GM10248 (cell line): ENCODE measurements at places on chromosomes 3 and 15.

DNA sequence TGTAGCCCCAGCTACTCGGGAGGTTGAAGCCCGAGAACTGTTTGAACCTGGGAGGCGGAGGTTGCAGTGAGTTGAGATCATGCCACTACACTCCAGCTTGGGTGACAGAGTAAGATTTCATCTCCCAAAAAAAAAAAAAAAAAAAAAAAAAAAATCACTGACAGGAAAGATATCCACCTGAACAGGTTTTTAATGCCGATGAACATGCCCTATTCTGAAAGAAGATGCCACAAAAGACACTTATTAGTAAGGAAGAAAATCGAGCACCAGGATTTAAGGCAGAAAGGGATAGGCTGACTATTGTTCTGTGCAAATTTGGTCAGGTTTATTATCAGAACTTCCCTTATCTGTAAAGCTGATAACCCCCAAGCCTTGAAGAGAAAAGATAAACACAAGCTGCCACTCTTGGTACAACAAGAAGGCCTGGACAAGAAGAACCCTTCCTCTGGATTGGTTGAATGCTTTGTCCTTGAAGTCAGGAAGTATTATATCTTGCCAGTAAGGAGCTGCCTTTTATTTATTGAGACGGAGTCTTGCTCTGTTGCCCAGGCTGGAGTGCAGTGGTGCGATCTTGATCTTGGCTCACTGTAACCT is 2.7 kb upstream of the PARP16 start:
- no peak for DNase-seq

- no peak for DNase-seq
These were observed 339.7 kb upstream of the NR2F2 start for GRCh38 chr15:95990833-95991232.

DNA sequence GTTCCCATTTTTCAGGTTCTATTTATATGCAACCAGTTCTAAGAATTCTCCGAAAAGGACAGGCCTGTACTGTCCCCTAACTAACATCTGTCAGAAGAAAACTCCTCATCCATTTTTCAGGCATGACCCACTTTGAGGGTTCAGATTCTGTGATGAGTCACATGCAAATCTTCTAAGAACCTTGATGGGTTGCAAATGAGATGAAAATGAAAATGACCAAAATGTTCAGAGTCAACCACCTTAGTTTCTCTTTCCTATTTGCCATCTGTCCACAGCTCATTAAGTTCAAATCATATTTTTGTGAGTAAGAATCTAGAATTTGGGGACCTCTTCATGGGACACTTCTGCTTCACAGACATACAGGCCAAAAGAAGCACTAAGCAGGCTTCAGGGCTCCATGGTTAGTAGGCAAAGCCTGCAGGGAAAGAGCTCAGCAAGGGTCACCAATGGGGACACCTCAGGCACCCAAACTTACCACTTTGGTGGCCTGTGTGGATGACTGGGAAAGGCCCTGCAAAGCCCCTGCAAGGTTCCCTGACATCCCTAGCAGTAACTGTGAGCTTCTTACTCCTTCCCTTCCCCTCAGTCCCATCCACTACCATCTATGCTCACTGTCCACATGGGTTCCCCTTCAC is 122.0 kb downstream of the WDR76 start:
- peak; percentile 46 for DNase-seq

GRCh38 chr3:100289339-100289738 is 28.5 kb downstream of the TBC1D23 start:
- no peak for DNase-seq

DNA sequence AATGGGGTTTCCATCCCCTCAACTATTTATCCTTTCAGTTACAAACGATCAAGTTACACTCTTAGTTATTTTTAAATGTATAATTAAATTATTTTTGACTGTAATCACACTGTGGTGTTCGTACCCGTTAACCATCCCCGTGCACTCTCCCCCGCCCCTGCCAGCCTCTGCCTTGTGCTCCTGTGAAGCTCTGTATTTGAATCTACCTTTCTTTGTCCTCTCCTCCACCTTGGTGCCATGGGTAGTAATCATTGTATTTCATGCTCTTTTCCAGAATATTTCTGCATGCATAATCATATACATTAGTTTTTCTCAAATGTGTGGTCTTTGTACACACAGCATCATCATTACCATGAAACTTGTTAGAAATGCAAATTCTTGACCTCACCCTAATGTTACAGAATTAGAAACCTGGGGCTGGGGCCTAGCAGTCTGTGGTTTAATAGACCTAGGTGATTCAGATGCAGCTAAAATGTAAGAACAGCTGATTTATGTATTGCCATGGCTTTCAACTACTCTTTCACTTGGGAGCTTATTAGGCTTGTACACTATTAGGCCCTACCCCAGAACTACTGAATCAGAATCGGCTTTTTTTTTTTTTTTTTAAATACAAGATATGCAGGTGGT is 91.5 kb downstream of the STT3B start:
- DNase-seq, result no peak

- DNase-seq, result no peak
These were observed 12.4 kb downstream of the CISH start for GRCh38 chr3:50599115-50599715.

GRCh38 chr3:184737063-184737462 is 25.2 kb upstream of the MAGEF1 start:
- DNase-seq, result no peak

DNA sequence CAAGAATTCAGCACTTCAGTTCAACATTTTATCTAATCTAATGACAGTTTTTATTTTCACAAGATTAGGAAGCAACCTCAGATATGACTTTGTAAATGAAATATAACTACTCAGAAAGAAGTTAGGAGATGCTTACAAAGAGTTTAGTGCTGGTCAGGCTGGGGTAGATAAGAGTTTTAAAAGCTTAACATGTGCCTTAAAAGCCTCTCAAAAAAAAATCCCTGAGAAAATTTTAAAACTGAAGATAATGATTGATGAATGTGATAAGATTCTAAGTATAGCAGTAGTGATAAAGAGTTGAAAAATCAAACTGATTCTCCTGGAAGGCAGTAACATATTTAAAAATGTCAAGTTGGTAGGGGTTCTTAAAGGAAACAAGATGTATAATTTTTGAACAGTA is 478.2 kb downstream of the NLGN1 start:
- DNase-seq, result no peak

- DNase-seq, result no peak
These were observed 55.6 kb downstream of the MAGI1 start for GRCh38 chr3:65983100-65983499.

DNA sequence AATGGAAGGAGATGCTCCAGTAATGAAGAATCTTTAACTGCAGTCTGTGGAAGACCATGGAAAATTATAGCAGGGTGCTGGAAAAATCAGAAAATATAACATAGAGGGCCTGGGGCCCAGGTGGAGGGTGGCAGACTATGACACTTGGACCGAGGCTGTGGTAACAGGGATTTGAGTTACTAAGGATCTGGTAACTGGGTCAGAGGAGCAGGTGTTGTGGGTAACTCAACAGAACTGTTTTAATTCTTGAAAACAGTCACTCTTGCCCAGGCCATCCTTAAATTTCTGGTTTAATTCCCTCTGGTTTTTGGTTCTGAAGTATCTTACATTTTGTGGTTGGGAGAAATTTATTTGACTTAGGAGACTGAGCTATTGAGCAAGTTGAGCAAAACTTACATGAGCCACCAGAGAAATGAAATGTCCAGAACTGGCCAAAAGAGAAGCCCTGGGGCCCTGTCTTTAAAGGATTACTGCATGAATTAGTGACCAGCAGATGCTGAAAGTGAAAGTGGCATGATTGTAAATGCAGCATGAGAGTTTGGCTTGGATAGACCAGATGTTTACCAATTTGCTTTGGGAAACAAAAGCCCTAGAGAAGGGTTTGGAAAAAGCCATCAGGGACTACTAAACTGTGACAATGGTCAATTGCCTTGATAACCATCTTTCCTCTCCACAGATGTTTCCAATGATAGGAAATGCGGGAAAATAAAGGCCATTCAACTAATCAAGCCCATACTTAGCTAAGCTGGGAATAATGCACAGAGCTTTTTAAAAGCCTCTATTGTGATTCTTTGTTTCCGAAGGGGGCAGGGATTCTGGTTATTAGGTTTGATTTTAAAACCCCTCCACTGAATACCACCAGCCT is 374.9 kb upstream of the TGFBR2 start:
- DNase-seq, result no peak

DNA sequence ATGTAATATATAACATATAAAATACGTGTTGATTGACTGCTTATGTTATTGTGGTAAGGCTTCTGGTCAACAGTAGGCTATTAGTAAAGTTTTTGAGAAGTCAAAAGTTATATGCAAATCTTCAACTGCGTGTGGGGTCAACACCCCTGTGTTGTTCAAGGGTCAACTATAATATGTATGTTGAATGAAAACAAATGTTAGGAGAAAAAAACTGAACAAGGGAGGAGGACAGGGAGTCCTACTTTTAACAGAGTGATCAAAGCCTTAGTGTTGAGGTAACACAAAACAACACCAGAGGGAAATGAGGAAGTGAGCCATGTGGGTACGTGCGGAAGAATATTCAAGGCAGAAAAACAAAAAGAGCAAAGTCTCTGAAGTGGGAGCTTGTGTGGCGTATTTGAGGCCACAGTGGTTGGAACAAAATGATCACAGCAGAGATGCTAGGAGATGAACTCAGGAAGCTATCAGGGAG is 62.5 kb downstream of the SFMBT1 start:
- DNase-seq, result peak; percentile 71

- no peak for DNase-seq
These were observed 23.9 kb upstream of the AP4E1 start for GRCh38 chr15:50884540-50884939.

GRCh38 chr3:5149306-5149880 is 27.3 kb downstream of the ARL8B start:
- no peak for DNase-seq

DNA sequence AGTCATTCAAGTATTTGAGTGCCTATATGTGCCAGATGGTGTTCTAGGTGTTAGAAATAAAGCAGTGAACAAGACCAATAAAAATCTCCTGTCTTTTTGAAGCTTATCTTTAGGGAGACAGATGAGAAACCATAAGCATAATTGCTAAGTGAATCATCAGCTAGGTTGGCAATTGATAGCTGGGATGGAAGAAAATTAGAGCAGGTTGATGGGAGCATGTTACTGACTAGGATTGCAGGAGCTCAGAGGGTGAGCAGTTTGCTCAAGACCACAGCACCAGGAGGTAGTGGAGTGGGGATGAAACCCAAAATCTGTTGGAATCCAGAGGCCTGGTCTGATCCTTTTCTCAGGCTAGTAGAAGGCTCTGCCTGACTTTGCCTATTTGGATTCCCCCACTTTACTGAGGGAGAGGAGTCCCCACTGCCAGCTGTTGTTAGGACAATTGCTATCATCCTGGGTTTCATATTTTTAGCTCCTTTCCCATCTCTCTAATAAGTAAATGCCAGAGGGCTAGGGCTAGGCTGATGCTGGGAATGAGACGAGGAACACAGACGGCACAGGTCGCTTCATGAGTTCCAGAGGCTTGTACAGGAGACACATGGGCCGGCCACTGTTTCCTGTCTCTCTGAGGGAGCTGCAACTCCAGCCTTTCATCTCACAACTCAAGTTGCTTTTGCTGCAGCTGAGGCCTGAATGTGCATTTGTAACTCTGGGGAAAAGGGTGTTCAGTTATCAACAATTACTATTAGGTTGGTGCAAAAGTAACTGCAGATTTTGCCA is 102.9 kb downstream of the CACNA1D start:
- DNase-seq, result no peak

DNA sequence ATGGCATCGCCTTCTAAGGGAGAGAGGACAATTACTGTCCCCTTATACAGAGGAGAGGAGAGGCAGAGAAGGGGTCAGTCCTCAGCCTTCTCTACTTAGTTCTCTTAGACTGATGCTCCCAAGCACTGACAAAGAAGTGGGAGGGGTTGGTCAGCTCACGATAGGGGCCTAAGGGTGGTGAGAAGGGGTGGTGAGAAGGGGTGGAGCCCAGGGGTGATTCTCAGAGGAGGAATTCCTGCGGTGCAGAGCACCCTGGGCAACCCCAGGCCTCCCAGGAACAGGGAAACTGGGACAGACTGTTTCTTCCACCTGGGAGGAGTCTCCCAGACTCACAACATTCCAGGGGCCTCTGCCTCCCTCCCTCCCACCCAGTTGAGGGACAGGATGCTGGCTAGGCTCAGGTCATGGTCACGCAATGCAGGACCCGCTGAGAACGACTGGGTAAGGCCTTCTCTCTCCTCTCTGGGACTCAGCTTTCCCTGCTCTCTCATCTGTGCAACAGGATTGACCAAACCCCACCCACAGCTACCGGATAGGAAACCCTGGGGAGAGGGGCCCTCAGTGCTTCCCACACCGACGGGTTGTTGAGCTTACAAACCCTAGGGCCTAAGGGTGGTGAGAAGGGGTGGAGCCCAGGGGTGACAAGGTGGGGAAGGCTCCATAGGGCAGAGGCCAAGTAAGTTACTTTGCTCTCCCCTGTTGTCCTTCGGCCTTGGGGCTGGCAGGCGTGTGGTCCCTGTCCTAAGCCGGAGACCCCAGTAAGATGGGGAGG is 1.5 kb downstream of the TPRA1 start:
- DNase-seq, result no peak

DNA sequence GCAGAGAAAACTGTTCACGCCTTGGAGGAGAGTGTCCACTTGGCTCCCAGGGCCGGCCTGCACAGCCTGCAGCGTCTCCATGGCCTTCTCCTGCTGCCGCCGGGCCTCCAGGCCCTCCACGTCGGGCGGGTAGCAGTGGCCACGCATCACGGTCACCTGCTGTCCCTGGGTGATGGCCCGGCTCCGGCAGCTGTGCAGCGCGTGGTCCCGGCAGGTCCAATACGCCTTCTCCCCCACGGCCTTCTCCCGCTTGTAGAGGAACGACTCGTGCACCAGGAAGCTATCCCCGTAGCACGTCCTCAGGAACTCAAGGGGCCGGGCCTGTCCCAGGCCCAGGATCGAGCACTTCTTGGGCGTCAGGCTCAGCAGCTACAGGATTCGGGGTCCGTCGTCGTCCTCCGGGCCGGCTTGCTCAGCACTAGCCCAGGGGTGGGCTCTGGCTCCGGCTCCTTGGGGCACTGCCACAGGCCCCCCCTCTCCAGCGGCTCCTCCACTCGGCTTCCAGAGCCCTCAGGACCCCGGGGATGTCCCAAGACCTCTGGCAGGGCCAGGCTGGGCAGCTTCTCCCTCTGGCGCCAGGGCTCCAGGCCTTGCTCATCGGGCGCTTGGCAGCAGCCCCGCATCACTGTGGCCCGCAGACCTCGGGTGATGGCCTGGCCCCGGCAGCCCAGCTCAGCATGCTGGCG is 83.6 kb upstream of the FXR1 start:
- no peak for DNase-seq

DNA sequence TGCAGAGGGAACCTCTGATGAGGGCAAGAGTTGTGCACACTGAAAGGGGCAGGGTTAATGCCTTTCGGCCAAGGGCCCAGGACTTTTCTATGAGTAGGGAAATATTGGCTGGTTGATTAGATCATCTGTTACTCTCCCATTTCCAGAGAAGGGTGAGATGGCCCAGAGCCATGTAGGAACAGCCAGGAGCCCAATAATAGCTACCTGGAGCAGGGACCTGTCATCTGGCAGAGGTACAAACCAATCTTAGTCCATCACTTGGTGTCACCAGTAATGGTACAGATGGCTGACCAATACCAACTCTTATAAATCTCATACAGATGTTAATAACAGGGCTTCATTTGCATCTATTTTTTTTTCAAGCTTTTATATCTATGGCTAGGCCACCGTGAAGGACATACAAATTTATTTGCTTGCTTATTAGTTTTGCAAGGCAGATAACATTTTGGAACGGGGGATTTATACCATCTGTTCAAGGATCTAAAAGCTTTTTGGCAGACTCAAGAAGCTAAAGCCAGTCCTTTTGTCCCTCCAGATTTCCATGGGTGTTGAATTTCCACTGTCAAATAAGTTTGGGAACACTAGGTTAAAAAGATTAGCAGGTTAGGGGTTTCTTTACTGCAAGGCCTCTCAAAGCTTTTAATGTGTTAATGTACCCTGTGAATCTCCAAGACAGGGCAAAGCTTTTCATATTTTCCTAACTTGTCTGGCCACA is 79.3 kb downstream of the TNIK start:
- DNase-seq, result no peak

- DNase-seq, result no peak
These were observed 4.2 kb downstream of the PTPRG start for GRCh38 chr3:61565569-61565968.
